Left lobe of liver (tissue), 2 donors: ENCODE measurements at places on chromosomes 4 and X. TPM values are rescaled to one million over a fixed set of nuclear protein-coding genes. Genes with fewer than 3 reads are reported as not detected.

Gene DCHS2
- 0.08 TPM for total RNA-seq

Gene CT45A5
- not detected for total RNA-seq

Gene CLRN2
- not detected for total RNA-seq

Gene MTTP
- total RNA-seq: 103 TPM

Gene XAGE3
- total RNA-seq: not detected

Gene RAB40AL
- 0.25 TPM for total RNA-seq

Gene EDA2R
- total RNA-seq: 0.15 TPM

Gene FAAH2
- 9.4 TPM for total RNA-seq

Gene SASH3
- total RNA-seq: 2.4 TPM

Gene PF4V1
- not detected for total RNA-seq

Gene CCNQ
- total RNA-seq: 8.7 TPM

Gene SPP1
- 10.5 TPM for total RNA-seq

Gene IL13RA2
- total RNA-seq: 0.88 TPM

Gene CHRDL1
- total RNA-seq: 0.28 TPM

Gene MMAA
- 20.7 TPM for total RNA-seq

Gene TEX11
- total RNA-seq: not detected

Gene FGFR3
- total RNA-seq: 48.5 TPM

Gene TEX13C
- total RNA-seq: not detected

Gene NWD2
- total RNA-seq: not detected

Gene PAGE5
- 0.73 TPM for total RNA-seq

Gene CTAG1A
- total RNA-seq: not detected

Gene NXF2B
- total RNA-seq: not detected

Gene SPARCL1
- 5.1 TPM for total RNA-seq

Gene P2RY4
- 0.18 TPM for total RNA-seq

Gene RAB41
- total RNA-seq: not detected

Gene SPOCK3
- not detected for total RNA-seq

Gene SH3D19
- 38.7 TPM for total RNA-seq

Gene CCDC120
- total RNA-seq: 4.7 TPM

Gene CWH43
- not detected for total RNA-seq

Gene PPP3CA
- total RNA-seq: 11.1 TPM

Gene PTCHD1
- total RNA-seq: 0.03 TPM

Gene PRMT9
- 4.6 TPM for total RNA-seq

Gene GSX2
- total RNA-seq: not detected

Gene CXCL1
- 0.23 TPM for total RNA-seq

Gene OPHN1
- total RNA-seq: 1.6 TPM

Gene GJB1
- 255 TPM for total RNA-seq

Gene USP26
- total RNA-seq: not detected

Gene SPANXN3
- total RNA-seq: not detected

Gene PDK3
- 12.6 TPM for total RNA-seq

Gene NLRP2B
- total RNA-seq: 0.05 TPM

Gene C4orf54
- total RNA-seq: not detected

Gene TKTL1
- not detected for total RNA-seq

Gene F9
- 380 TPM for total RNA-seq

Gene SMIM10L2A
- total RNA-seq: 0.10 TPM

Gene RBBP7
- total RNA-seq: 28.1 TPM

Gene ZDHHC15
- 0.13 TPM for total RNA-seq

Gene RAB40A
- 0.25 TPM for total RNA-seq

Gene ZAR1
- not detected for total RNA-seq

Gene GYPE
- not detected for total RNA-seq

Gene ODAPH
- total RNA-seq: not detected

Gene IBSP
- not detected for total RNA-seq

Gene DDIT4L
- total RNA-seq: 0.33 TPM

Gene MAGEA2
- total RNA-seq: not detected

Gene EFHC2
- 0.10 TPM for total RNA-seq

Gene ANXA10
- 32.0 TPM for total RNA-seq
